ENCODE measurements at places on chromosomes 5 and 9.

DNA sequence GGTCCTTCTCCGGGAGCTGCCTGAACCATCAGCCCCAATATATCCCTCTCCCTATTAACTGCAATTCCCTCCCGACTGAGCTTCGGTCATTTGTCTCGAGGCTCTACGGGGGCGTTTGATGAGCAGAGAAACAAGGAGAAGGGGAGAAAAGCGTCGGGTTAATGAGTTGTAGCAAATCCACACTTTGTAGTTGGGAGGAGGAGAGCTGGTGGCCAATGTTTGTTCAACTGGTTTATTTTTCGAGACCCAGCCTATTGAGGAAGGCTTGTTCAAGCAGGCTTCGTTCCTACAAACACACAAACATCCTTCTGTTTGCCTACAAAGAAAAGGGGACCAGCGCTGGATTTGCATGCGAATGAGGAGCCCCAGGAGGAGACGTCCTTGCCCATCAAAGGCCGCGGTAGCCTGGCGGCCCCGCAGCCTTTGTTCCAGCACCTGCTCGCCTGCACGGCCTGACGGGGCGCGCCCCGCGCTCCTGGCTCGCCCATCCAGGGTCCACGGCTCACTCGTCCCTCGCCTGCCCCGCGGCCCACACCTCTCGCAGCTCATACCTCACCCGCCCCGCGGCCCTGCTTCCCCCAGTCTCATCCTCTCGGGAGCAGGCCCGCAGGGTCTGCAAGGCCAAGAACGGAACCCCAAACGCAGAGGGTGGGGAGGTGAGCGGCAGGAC, 4.6 kb downstream of the FOXD1 start:
- DNase-seq = no peak

DNA sequence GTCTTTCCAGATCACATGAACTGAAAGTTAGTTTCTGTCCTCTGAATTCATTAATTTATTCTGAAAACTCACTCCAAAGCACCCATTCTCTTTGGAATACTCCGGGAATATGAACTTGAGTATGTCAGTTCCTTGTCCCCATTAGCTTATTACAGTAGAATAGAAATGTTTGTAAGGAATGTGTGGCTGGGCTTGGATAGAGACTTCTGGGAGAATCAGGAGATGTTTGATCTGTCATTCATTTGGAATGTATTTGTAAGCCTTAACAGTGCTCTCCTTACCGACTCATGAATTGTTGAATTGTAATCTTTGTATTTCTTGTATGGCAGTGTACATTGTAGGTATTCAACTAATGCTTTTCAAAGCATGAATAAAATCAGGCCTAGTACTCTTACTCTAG, 548.4 kb downstream of the LRRC70 start:
- DNase-seq = no peak

DNA sequence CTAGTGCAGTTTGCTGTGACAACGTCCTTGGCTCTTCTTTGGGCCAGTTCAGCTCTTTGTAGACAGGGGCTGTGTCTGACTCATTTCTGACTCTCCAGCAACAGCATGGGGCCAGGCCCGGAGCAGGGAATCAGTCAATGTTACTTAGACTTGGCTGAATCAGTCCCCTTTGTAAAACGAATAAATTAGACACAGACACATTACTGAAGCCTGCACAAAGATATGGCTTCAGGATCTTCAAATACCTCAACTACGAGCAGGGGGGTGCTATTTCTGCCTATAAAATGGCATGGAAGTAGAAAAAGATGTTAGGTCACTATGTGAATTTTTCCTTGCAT, 204.7 kb downstream of the TTLL11 start:
- no peak for DNase-seq

DNA sequence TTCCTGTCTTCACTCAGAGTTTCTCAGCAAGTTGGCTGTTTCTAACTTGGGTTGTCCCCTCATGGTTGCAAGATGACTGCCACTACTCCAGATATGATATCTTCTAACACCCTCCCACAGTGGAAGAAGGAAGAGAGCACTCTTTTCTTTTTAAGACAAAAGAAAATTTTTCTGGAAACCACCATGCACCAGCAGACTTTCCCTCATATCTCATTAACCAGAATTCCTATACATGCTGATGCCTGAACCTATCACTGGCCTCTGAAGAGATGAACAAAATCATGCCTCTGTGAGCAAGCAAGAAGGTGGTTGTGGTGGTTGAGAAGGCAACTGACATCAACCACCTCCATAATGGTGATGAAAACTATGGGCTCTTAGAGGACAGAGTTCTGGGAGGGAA, 56.8 kb downstream of the FEM1C start:
- no peak for DNase-seq

GRCh38 chr5:181199881-181200638, 4.9 kb downstream of the TRIM7 start:
- no peak for DNase-seq
